Tongue (tissue), 3 donors: ENCODE measurements at places on chromosomes 1 and 21. TPM values are rescaled to one million over a fixed set of nuclear protein-coding genes. Genes with fewer than 3 reads are reported as not detected.

GRCh38 chr1:38194472-38194871, 147.9 kb upstream of the POU3F1 start:
- peak; percentile 16 for DNase-seq

DNA sequence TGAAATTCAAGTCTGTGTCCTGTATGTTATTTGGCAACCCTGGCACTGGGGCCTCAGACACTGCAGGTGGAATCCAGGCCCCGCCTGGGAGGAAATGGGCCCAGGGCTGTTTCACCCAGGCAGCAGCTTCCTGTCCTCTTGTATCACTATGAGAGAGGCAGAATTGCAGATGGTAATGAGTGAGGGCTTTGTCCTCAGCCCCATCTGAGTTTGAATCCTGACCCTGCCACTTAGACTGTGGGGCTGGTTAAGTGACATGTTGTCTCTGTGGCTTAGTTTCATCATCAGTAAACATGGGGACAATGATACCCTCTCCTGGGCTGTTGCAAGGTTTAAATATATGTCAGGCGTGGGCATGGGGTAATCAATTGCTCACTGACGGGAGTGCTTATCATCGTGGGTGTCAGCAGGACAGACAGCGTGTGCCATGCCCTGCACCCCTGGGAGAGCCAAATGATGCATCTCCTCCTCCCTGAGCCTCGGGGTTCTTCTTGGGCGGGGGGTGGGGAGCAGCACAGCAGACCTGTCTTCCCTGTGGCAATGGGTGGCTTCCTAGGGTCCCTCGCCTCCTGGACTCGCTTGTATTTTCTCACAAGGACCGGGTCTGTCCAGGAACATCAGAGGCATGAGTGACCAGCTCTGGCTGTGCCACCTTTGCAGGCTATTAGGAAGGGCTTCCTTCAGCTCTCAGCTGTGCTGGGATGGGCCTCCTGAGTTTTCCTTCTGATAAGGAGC, 42.1 kb downstream of the ARHGEF10L start:
- no peak for DNase-seq

DNA sequence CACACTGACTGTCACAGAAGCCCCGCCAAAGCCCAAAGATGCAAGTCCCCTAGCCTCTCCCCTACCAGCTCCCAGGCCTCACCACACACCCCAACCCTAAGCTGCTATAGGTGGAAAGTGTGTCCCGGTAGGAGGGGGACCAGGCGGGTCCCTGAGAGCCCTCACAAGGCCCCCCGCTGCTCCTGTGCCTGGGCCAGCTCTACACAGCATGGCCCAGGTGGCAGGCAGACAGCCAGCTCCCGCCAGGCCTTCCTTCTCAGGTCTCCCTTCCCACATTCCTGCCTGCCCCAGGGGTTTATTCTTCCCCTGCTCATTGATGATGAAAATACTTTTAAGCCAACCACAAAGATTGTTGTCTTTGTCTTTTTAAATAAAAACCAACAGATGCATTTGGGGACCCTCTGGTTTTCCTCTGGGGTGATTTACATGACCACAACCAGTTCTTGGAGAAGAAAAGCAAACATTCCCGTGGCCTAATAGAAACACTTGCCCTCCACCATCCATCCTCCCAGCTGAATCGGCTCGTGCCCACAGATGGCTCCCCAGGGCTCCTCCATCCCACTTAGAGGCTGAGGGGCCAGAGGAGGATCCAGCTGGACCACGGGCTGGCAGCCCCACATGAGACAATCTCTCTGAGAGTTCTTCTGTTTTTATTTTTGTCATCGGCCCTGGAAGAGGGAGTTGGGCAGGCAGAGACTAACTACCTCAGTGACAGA, 93.1 kb downstream of the DMRTB1 start:
- no peak for DNase-seq

DNA sequence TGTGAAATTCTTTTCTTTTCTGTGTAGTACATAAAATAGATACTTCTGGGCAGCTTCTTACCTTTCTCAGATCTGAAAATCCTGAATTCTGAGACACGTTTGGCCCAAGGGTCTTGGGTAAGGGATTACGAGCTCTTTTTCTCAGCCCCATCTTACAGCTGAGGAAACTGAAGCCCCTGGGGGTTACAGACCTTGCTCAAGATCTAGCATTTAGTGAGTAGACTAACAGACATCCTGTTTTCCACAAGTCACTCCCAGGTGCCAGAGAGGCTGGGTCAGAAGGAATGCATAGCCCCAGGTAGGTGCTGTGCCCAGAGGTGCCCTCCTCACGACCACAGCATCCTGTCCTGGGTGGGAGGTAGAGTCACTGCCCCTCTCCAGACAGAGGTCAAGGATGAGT, 13.2 kb upstream of the CREG1 start:
- no peak for DNase-seq

DNA sequence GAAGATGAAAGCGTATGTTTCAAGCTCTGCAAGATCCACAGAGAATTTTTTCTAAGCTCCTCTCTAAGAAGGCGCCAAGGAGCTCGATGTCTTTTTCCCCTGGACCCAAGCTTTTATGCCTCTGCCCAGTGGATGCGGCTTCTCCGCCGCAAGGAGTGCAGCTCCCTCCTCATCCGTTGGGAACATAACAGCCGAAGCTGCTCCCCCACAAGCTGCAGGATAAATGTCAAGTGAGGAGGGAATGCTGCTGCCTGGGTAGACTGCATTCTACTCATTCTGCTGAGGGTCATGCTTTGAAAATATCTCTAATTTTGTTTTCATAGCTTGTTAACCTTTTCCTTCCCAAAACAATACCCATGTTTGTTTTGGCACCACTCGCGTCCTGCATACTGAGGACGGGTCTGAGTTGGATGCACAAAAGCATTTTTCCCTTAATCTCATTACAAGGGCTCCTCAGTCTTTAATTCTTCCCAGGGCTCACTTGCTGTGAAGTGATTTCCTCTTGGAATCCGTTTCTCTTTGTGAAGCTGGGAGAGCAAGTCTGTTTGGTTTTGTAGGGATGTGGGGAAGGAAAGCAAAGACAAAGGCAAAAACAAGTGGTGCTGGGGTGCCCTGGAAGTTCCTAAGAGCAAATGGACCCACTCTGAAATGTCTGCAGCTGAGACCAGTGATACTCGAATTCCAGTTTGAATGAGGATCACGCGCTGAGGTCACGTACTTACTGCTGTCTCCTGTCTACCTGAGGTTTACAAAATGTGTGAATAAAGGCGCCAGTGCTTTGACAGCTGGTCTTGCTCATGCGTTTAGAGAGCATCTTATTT, 134.0 kb upstream of the IRF2BP2 start:
- DNase-seq, result peak; percentile 68

- DNase-seq, result no peak
These were observed 5.8 kb downstream of the HSPB7 start for GRCh38 chr1:16011936-16012589.

GRCh38 chr21:36491209-36491910, 11.4 kb upstream of the CLDN14 start:
- DNase-seq, result peak; percentile 51

PADI1 gene
- total RNA-seq, result 10.3 TPM

DNA sequence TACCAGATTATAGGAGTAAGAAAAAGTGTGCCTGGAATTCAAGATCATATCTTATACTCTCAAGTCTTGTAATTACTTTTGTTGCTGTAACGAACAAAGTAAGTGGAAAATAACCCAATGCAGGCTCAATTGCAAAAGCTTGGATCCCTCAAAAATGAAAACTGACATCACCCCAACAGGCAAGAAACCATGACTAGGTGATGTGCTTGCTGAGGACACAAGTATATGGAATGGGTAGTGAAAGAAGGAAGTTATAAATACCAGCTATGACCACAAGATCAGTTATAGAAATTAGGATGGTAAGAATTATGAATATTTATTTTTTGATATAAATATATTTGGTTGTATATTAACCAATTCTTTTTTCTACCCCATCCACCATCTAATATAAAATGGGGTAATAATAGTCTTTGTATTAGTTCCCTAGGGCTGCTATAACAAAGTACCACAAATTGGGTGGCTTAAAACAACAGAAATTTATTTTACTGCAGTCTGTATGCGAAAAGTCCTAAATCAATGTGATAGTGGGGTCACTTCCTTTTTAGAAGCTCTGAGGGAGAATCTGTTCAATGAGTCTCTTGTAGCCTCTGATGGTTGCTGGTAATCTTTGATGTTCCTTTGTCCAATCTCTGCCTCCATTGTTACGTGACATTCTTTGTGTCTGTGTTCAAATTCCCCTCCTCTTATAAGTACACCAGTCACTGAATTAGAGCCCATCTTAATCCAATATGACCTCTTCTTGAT, 45.0 kb downstream of the DUSP10 start:
- no peak for DNase-seq

DNA sequence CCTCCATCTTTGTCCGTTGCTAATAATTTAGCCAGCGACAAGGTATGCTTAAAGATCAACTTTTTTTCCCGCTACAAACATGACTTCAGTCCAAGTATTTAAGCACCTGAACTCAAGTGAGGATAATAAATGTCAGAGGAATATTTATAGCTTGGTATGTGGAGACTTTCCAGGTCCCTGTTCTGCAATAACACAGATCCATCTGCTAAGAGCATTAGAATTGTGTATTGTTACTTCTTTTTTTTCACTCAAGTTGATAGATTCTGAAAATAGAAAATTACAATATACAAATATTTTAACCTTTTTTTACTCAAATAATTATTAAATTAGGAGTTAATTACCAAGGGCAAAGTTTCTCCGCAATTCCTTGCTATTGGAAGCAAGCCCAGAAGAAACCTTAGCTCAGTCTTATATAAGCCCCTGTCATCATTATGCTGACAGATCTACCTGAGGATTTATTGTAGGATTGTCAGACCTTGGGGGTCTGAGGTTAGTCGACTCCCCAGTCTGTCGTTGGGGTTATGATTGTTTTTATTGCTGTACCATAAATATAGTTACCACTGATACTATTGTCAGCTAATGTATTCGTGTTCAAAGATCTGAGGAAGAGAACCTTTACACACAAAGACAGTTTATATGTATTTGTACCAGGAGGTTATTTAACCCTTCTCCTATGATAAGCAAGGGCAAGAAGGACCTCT, 337.9 kb downstream of the TBX15 start:
- peak; percentile 39 for DNase-seq

HES3 gene
- total RNA-seq, result not detected

GRCh38 chr1:109392788-109393616, 4.7 kb downstream of the SORT1 start:
- DNase-seq, result peak; percentile 77

C1orf116 gene
- total RNA-seq, result 3.6 TPM

ATG4C gene
- total RNA-seq, result 19.9 TPM

DNA sequence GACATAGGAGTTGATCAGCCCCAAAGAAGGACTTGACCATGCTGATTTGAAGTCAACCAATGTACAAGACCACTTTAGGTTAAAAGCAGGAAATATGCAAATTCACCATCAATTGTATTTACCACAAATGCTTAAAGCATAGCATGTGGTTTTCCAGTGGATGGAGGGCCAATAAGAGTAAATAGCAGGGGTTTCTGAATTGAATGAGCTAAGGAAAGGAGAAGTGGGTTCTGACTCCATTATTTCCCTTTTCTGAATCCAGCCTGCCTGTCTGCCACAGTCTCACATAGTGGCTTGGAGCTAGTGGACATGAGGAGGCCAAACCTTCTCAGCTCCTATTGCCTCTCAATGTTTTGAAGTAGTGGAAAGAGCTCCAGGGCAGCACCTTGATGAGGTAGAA, 7.2 kb upstream of the TNFSF18 start:
- DNase-seq, result no peak

GRCh38 chr1:31797216-31797615, 18.6 kb downstream of the SPOCD1 start:
- no peak for DNase-seq

CSF3R gene
- 13.3 TPM for total RNA-seq

- no peak for DNase-seq
These were observed 56.2 kb downstream of the DISC1 start for GRCh38 chr1:231682779-231683178.

- DNase-seq, result peak; percentile 40
These were observed 1.2 kb upstream of the PTTG1IP start for GRCh38 chr21:44874497-44875315.

DNAI4 gene
- 15.2 TPM for total RNA-seq
